ENCODE measurements at places on chromosomes 12 and 14.

DNA sequence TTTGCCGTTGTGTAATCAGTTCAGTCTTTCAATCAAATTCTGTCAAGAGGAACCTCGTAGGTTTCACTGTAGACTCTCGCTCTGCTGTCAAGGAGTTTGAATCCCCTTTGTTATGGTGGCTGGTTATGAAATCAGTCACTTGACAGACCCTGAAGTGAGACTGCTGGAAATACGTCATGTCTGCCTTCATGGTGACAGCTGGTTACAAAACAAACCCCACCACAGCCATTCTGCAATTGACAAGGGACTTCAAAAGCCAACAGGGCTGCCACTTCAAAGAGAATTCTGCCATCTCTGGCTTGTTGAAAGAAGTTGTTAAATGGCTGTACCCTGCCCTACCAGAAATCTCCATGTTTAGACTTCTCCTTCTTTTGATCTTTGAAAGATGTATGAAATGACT lies 286.9 kb downstream of the ERC1 start:
- DNase-seq, result no peak

DNA sequence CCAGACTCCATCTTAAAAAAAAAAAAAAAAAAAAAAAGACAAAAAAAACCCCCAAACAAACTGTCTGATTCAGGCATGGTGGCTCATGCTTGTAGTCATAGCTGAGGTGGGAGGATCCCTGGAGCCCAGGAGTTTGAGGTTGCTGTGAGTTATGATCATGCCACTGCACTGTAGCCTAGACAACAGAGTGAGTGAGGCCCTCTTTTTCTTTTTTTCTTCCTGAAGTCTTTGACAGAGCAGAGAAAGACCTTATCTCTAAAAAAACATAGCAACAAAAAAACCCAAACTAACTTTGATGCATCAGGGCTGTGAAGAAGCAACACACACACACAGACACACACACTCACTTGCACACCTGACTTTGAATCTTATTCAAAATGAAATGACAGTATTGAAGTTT lies 7.7 kb upstream of the AMN1 start:
- DNase-seq, result no peak

DNA sequence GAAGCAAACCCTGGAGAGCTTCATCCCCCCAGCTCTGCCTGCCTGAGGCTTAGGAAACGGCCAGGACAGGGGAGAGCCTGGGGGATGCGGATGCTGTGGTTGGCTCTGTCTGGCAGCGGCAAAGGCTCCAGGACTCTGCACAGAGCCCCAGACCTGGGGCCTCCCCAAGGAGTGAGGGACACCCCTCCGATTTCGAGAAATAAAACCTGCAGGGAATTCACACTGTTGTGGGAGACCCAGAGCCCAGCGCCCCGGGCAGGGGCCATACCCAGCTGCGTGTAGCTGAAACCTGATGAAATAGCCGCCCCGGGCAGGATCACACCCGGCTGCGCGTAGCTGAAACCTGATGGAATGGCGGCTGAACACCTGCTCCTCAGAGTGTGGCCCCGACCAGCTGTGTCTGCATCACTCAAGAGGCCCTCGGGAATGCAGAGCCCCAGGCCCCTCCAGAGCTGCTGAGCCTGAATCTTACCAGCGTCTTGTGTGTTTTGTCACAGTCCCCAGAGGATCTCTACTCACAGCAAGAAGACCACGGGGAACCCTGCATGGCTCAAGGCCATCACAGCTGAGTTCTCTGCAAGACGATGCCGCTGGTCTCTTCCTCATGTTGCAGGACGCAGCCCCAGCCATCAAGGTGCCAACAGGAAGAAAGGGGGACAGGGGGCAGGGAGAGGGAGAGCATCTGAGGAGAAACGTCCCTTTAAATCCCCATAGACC lies 46.5 kb upstream of the GALNT9 start:
- DNase-seq, result no peak

GRCh38 chr14:55353686-55354467 lies 57.8 kb downstream of the ATG14 start:
- no peak for DNase-seq

DNA sequence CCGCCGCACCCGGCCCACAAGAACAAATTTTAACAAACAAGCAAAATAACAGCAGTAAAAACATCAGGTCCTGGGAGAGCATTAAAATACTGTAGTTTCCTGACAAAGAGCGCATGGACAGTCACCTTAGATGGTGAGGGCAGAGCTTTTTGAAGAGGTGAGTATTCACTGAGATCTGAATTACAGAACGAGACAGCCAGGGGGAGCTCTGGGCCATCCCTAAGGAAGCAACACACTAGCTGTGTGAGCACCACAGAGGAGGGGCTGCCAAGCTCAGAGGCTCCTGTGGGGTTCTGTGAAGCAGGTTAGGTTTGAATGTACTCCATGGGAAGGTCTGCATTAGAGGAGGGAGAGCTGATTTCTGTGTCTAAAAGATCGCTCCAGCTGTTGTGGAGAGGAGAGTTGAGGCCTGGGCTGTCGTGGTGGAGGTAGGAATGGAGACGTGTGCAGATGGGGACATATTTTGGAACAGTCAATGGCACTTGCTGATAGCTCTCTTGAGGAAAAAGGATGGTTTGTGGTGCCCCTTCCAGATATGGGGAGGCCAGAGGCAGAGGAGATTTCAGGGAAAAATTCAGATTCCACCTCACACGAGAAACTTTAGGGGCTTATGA lies 72.9 kb downstream of the TRAFD1 start:
- DNase-seq, result peak; percentile 50

GRCh38 chr12:49529414-49529813 lies 9.4 kb upstream of the KCNH3 start:
- DNase-seq, result no peak

DNA sequence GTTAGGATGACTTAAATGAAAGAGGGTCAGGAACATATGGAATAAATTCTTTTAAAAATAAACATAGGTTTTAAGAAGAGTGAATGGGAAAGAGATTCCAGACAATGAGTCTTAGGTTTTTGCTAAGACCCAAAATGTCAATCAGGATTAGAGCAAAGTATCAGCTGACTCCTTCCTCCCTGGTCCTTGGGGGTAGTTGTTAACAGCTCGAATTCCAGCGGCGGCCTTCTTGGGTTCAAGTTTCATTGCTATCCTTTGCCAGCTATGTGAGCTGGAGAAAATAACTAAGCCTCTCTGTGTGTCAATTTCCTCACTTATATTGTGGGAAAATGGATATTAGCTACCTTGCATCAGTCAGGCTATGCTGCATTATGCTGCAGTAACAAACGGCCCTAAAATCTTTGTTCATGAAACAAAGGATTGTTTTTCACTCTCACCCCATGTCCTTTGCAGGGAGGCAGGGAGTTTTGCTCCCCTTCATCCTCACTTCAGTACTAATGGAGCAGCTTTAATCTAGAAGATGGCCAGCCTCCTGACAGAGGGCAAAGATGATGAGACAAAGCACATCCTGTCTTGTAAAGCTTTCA lies 83.8 kb upstream of the RFLNA start:
- DNase-seq, result no peak

DNA sequence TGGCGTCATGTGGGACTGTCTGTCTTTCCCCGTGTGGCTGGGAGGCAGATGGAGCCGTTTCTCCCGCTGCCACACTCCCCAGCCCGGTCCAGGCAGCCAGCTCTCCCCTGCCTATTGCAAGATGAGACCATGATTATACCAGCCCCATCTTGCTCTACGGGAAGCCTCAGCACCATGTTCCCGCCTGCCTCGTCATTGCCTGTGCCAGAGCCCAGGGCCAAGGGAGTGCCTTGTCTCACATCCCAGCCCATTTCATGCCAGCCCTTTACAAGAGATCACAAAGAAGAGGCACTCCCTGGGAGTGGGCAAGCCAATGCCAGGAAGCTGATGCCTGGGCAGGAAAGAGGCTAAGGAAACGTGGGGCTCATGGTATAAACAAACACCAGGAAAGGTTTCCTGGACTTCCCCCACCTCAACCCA lies 23.9 kb downstream of the GPR68 start:
- no peak for DNase-seq

DNA sequence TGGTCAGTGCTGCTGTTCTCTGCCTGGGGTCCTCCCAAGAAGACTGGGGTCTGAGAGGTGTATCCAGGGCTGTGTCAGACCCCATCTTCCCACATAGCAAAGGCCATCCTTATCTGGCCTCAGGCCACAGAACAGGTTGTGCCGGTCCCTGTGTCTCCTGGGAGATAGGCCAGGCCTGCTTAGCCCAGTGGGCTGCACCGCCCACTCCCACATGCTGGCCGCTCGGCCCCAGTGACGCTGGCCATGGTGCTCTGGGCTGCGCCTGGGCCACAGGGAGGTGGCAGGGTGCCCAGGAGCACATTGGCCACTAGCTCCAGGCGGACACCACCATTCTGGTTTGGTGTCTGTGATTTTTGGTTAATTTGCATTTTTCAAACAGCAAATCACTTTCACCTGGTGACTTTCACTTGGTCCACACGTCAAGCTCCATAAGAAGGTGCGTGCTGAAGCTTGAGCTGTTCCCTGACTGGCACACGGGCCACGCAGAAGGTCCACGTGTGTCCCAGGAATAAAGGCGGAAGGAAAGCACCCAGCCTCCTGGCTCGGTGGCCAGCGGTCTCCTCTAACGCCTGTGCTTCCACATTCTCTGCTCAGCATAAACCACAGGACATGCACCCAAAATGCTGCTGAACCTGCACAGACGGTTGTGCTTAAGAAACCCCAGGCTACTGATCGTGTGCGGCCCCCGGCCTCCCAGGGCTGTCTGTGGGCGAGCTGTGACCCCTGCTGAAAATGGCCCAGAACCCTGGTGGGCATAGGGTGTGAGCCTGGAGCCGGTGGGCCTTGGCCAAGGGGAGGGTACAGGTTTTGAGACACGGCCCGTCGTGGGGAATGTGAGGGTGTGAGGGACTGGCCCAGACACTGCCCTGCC lies 4.6 kb downstream of the FBRSL1 start:
- no peak for DNase-seq

GRCh38 chr14:97706819-97707218 lies 909.6 kb downstream of the VRK1 start:
- no peak for DNase-seq

DNA sequence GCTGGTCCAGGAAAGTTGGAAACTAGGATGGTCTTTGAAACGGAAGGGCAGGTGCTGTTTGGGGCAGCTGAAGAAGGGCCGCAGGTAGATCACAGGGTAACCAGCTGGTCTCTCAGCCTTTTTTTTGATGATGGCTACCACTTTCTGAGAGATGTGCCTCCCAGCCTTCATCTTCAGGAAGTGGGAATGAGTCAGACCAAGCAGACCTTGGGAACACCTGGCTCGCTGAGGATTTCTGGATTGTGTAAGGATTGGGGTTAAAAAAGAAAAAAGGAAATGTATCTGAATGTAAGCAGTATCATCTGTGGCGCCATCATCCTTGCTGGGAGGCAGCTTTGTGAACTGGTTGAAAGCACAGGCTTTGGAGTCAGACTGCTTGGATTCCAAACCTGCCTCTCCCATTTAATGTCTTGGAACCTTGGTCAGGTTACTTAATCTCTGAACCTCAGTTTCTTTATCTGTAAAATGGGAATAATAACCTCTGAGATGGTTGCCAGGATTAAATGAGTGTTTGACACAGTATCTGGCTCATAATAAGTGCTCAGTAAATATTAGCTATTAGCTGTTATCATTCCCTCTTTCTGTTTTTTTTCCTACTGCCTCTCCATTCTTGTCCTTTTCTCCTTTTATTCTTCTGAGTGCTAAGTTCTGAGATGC lies 1.7 kb downstream of the PRPF40B start:
- peak; percentile 66 for DNase-seq

- DNase-seq, result no peak
These were observed 43.5 kb downstream of the BCAT1 start for GRCh38 chr12:24905431-24905830.

- no peak for DNase-seq
These were observed 6.8 kb upstream of the SLC24A4 start for GRCh38 chr14:92316176-92316575.

DNA sequence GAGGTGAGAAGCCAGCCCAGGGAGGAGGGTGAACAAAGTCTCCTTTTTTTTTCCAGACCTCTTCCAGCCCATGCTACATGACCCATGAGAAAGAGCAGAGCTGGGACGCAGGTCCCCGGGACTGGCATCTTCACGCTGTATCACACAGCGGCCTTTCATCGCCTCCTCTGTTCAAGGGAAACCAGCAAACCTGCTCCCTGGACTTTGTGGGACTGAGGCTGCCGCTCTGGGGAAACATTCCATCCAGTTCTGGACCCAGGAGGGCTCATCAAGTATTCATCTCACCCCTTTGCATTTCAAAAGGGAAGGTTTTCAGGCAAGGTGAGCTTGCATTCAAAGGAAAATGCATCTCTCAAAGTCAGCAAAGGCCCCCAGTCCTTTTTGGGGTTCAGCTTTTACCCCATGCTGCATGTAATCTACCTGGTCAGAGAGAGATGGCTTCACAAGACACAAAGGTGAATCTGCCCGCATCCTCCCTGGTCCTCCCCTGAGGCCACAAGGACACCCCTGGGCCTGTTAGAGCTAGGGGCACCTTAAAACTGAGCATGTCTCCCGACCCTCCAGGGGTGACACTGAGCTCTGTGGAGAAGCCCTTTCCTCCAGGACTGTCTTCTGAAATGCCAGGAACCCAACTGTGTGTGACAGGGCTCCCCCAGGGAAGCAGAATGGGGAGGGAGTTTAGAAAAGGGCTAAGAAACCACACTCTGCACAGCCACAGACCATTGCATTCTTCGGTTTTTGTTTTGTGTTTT lies 21.2 kb upstream of the MEG3 start:
- no peak for DNase-seq

DNA sequence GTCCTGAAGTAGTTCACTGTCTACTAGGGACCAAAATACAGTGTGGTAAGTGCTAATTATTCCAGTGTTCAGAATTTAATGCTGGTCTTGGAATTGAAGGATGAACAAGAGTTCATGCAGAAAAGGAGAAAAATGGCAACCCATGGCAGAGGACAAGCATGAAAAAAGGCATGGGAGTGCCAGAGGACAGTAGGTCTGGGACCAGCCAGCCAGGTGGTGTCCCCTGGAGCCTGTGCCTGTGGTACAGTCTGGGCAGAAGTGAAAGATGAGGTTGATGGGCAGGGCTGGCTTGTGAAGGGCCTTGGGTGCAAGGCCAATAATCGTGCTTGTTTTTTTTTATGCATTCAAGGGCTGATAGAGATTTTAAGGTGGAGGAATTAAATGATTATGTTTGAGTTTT lies 21.0 kb downstream of the C12orf75 start:
- DNase-seq, result no peak

- DNase-seq, result no peak
These were observed 6.4 kb downstream of the SLC15A4 start for GRCh38 chr12:128817111-128818015.

- DNase-seq, result no peak
These were observed 669 bp upstream of the SLC25A21 start for GRCh38 chr14:37172936-37173614.

DNA sequence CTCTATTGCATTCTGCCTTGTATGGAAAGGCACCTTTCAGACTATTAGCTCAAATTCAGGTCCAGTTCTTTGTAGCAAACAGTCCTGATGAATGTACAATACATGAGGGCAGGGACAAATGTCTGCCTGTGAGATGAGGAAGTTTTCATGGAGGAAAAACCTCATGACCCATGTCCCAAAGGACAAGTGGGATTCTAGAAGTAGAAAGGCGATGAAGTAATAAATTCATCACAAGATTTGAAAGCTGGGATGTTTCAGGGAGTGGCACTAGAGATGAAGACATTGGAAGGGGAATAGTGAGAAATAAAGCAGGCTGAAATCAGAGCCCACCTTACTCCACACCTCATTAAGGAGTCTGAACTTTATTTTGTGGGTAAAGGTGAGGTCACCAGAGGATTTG lies 4.2 kb downstream of the CORO1C start:
- no peak for DNase-seq
